ENCODE measurements at places on chromosomes 16 and 17. TPM values are rescaled to one million over a fixed set of nuclear protein-coding genes. Genes with fewer than 3 reads are reported as not detected.

Gene ZNF287
- total RNA-seq, result 19.4 TPM

Gene SPG7
- total RNA-seq, result 70.6 TPM

Gene RRAD
- total RNA-seq, result 1.5 TPM

Gene IRX6
- not detected for total RNA-seq

Gene KCNH4
- total RNA-seq, result 0.74 TPM

Gene NAA38
- total RNA-seq, result 25.8 TPM

Gene CIITA
- 0.25 TPM for total RNA-seq

Gene HP
- total RNA-seq, result 0.74 TPM

Gene LGALS3BP
- total RNA-seq, result 19.7 TPM
